ENCODE measurements at places on chromosomes 5 and 9. TPM values are rescaled to one million over a fixed set of nuclear protein-coding genes. Genes with fewer than 3 reads are reported as not detected.

DNA sequence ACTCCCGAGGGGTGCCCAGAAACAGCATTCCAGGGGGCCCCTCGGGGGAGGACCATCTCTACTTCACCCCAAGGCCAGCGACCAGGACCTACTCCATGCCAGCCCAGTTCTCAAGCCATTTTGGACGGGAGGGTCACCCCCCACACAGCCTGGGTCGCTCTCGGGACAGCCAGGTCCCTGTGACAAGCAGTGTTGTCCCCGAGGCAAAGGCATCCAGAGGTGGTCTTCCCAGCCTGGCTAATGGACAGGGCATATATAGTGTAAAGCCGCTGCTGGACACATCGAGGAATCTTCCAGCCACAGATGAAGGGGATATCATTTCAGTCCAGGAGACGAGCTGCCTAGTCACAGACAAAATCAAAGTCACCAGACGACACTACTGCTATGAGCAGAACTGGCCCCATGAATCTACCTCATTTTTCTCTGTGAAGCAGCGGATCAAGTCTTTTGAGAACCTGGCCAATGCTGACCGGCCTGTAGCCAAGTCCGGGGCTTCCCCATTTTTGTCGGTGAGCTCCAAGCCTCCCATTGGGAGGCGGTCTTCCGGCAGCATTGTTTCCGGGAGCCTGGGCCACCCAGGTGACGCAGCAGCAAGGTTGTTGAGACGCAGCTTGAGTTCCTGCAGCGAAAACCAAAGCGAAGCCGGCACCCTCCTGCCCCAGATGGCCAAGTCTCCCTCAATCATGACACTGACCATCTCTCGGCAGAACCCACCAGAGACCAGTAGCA is 83.9 kb downstream of the GOLPH3 start:
- no peak for DNase-seq

DNA sequence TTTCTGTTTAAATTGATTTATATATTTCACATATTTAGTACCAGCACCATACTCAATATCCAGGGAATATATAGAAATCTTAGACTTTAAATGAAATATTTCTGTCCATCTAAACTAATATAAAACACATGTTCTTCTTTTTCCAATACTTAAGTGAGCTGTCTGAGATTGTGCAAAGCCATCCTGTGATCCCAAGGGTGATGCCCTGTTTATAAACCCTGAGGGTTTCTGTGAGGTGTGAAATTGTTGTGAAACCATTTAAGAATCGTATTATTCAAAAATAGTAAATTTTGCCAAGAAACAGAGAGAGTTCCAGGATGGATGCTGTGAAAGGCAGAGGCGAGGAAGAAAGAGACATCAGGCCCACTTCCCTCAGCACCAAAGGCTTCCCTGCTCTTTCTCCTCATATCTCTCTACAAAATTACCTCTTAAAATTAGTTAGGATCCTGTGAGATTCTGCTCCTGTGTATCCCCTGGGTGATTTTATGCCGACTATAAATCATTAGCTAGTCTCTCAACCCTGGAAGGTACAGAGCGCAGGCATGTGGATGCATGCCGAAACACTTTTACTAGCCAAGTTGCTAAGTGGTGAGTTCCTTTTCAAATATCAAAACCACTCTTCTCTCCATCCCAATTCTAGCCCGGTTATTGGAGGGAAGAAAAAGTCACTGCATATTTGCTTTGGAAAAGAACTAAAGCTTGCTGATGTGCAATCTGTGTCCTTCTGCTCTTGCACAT is 183.0 kb downstream of the GLIS3 start:
- DNase-seq = no peak

GRCh38 chr5:159913048-159913447 is 3.2 kb upstream of the ADRA1B start:
- no peak for DNase-seq

Gene SIGMAR1
- polyA plus RNA-seq = 38.9 TPM

Gene CCDC171
- polyA plus RNA-seq = 0.59 TPM

- DNase-seq = no peak
These were observed 310.1 kb downstream of the ADAMTS6 start for GRCh38 chr5:65171645-65172044.

- DNase-seq = no peak
These were observed 65.8 kb upstream of the NFIL3 start for GRCh38 chr9:91489361-91489899.

Gene F12
- 2.5 TPM for polyA plus RNA-seq

GRCh38 chr9:113317777-113318176 is 14.6 kb upstream of the RNF183 start:
- peak; percentile 9 for DNase-seq

GRCh38 chr9:124980431-124980830 is 39.5 kb upstream of the GOLGA1 start:
- DNase-seq = no peak

Gene PCDHGA7
- polyA plus RNA-seq = 0.13 TPM

Data from HepG2 (cell line).